ENCODE measurements at places on chromosomes 13 and 19.

DNA sequence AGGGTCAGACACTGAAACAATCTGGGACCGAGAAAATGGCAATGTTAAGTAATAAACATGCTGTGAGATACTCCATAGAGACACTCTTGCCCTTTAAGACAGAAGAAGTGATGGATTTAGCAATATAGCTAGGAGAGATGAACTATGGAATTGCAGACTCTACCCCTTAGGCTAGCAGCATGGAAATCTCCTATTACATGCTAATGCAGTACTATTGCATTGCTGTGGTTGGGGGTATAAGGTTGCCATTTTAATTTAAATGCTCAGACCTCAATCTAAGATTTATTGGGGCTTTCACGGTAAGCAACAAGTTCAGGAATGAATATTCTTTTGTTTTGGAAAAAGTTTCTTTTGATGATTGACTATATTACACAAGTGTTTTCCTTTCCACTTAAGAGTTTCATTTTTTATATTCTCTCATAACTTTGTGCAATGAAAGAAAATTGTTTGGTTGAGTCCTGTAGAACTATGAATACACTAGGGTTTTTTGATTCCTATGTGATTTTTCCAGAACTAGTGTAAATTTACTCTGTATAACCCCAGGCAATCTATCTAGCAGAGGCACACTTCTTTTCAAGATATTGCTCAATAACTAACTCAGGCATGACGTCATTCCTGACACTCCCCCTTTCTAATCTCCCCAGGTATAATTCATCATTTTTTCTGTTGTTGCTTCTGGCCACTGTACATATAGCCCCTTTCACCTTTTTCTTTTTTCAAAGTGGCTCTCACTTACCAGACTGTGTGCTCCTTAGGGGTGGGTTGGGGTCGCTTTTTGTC is 394.7 kb upstream of the KLF12 start:
- no peak for DNase-seq

DNA sequence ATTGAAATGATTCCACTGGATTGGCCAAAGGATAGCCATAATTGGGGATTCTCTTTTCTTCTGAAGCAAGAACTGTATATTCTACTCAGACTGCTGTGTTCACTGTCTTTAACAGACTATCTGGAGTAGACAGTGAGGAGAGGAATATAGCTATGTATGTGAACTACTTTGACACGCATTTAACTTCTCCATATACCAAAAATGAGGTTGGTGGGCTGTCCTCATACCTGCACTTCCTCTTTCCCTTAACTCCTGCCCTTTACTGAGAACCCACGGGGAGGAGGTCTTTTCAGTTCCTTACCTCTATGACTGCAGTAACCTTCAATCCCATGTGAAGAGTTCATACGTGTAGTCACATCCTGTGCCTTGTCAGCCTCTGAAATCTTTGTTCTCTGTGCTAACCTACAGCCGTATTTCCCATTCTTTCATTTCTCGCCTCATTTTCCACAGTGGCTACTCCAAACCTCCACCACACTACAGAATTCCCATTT is 305.8 kb downstream of the MTUS2 start:
- DNase-seq = no peak

GRCh38 chr13:112052213-112052612 is 14.7 kb upstream of the SOX1 start:
- no peak for DNase-seq

DNA sequence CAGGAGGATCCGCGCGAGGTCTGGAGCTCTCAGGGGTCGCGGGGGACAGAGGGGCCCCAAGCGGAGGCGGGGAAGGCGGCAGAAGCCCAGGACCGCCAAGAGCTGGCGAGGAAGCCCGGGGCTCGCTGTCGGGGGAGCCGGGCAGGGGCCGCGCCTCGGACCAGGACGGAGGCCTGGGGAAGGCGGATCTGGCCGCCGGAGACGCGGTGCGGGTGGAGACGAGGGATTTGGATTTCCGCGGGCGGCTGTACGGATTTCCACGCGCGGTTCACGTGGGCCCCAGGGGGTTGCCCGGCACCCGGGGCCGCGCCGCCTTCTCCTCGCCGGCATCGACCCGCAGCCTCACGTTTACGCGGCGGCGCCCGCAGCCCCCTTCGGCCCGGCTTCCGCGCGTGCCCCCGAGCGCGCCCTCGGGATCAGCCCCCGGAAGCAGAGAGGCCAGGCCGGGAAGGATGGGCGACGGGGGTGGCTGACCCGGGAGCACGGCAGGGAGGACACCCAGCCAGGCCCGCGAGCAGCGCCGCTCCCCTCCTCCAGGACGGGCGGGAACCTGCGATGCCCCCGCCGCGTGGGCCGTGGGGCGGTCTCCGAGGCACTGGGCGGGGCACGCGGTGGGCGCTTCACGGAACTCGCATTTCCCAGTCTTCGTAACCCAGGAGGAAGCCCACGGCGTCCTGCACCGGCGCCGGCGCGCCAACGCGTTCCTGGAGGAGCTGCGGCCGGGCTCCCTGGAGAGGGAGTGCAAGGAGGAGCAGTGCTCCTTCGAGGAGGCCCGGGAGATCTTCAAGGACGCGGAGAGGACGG is 4.7 kb downstream of the F7 start:
- no peak for DNase-seq

DNA sequence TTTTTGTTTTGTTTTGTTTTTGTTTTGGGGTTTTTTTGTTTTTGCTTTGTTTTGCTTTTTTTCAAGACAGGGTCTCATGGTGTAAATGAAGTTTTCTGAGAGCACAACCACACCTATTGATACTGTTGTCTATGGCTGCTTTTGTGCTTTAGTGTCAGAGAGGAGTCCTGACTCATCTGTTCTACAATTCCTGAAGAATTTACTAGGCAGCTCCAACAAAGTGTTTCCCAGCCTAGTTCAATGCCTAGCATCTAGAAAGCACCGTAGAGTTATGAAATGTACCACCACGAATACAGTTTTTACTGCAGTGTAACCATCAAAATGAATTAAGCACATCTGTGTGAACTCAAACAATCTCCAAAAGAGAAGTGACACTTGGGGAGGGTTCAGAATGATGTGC is 21.2 kb downstream of the SAFB start:
- no peak for DNase-seq

- DNase-seq = no peak
Measured at GRCh38 chr19:33879818-33880575, 83.3 kb downstream of the KCTD15 start.
